ENCODE measurements at places on chromosomes 6 and 20.

DNA sequence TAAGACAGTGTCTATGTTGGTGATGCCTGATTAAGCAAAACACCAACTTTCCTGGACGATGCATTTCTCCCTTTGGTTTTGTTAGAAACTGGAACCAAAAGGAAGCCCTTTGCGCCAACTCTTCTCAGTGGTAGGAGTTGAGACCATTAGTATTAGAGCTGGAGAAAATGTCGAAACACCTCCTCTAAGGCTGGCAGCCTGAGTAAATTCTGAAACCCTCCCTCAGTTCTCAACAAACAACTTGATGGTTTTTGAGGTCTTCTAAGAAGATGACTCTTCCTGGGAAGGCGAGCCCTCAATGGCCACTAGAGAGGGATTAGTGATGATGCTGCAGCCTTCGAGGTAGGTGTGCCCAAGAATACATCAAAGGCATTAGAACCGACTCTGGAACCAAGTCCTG lies 78.4 kb upstream of the CCN6 start:
- DNase-seq, result no peak

DNA sequence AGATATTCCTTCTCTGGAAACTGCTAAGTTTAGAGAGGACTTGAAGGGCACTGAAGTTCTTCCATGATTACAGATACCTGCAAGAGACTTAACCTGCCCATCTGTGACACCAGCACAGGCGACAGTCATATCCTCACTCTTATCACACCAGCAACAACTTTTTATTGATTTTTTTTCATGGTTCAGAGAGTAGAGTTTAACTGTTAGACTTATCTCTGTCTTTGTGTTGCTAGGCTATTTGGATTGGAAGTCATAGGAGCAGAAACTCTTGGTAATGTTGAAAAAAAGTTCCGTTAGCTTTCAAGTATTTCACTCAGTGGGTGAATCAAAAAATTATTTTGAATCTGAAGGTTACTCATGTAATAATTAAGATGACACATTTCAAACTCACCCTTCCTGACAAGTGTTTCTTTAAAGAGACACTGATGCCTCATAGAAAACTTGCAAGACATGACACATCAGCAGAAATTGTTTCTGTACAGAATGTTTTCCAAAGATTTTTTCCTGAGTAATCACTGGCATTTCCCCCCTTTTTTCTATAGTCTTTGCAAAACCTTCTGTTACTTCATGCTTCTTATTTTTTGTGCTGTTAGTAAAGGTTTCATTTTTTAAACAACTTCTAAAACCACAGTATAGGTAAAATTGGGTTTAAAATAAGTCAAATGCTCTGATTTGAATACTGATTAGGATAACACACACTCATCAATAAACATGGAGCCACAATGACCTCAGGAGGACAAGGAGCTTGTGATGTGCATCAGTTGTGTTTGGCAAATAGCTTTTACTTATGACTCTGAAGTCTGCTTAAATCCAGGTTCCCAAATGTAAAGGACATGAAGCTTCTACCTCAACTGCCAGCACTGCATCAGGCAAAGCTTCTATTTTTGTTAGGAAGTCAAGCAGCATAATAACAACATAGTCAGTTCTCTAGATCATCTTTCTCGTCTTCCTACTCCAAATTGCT lies 252.9 kb upstream of the MAN1A1 start:
- no peak for DNase-seq

DNA sequence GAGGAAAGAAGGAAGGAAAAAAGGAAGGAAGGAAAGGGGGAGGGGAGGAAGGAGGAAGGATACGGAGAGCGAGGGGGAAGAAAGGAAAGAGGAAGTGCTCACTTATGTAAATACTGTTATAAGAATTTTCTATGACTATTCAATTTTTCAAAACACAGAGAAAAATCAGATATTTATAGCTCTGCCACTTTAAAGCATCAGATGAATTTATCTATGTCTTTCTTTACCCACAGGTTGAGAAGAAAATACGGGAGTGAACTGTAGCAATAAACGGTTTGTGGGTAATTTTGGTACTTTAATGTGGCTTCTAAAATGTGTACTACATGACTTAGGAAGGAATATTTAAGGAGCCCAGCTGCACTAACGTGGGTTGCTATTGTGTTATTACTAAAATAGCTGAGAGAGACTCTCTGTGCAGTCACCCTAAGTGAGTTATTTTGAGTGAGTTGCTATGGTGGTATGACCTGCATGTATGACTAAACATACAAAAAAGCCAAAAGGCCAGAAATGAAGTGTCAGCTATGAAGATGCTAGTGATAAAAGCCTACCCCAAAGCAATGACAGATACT lies 225.5 kb downstream of the SOD2 start:
- no peak for DNase-seq

GRCh38 chr6:130189531-130190397 lies 33.0 kb downstream of the SAMD3 start:
- no peak for DNase-seq

- DNase-seq, result no peak
Measured at GRCh38 chr6:127202676-127203075, 64.0 kb upstream of the RNF146 start.

GRCh38 chr20:19448632-19449031 lies 236.2 kb downstream of the SLC24A3 start:
- no peak for DNase-seq

DNA sequence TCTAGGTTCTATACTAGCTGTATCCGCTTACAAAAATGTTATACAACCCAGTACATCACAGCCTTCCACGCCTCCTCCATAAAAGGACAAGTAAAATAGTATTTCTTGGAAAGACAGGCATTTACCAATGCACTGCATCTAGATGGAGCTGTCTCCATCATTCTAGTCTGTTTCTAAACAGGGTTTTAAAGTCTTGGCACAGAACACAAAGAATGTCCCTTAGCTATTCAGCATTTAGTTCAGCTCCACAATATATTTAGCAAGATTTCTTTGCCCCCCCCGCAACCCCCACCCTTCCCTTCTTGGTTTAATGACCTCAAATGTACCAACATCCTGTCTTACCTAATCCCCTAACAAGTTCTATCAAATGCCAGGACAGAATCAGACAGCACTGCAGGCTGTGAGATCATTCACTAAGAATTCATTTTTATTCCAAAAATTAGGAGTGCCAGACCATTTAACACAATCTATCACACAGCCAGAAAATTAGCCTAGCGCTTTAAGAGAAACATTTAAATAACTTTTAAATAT lies 198.6 kb downstream of the BACH2 start:
- DNase-seq, result no peak

GRCh38 chr6:45442716-45443115 lies 65.0 kb upstream of the SUPT3H start:
- DNase-seq, result no peak

DNA sequence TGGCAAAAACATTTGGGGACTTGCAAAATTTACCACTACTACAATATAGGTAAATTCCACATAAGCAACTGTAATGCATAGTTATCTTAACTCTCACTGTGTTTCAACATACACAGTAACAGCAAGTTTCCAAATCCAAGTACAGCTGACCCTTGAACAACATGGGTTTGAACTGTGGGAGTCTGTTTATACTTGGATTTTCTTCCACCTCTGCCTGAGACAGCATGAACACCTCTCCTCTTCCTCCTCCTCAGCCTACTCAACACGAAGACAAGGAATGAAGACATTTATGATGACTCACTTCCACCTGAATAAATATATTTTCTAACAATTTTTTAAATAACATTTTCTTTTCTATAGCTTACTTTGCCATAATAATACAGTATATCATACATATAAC lies 25.6 kb downstream of the MAN1A1 start:
- no peak for DNase-seq

GRCh38 chr6:50096296-50096695 lies 46.6 kb upstream of the DEFB112 start:
- no peak for DNase-seq

DNA sequence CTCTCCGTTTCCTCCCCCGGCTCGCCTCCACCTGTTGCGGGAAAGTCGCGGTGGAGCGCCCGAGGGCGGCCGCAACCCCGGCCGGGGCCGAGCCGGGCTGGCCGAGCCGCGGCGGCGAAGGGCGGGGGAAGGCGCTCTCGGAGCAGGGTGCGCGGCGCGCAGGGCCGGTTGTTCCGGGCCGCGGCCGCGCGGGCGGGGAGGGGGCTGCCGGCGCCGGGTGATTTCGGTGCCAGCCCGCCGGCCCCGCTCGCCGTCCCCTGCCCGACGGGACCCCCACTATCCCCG lies 235 bp downstream of the MAP7 start:
- no peak for DNase-seq

- DNase-seq, result no peak
Measured at GRCh38 chr6:53939830-53940229, 145.0 kb downstream of the LRRC1 start.

DNA sequence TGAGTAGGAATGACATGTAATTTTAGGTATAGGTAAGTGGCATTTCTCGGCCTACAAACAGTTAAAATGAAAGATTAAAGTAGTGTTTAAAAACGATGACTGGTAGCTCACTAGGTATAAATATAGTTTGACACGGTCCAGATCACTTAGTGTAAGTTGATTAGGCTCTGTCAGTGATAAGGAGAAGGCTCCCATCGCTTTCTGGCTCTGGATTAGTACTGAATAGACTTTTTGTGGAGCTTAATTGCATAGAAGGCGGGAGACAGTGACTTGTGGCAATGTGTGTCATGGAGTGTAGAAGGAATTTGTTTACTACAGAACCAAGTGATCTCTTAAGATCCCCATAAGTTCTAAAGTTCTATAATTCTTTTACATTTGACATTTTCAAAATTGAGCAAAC lies 6.7 kb downstream of the PYGB start:
- DNase-seq, result no peak

- DNase-seq, result no peak
Measured at GRCh38 chr6:16352258-16352635, 113.9 kb downstream of the GMPR start.

- no peak for DNase-seq
Measured at GRCh38 chr6:105781248-105781647, 304.9 kb upstream of the PRDM1 start.

DNA sequence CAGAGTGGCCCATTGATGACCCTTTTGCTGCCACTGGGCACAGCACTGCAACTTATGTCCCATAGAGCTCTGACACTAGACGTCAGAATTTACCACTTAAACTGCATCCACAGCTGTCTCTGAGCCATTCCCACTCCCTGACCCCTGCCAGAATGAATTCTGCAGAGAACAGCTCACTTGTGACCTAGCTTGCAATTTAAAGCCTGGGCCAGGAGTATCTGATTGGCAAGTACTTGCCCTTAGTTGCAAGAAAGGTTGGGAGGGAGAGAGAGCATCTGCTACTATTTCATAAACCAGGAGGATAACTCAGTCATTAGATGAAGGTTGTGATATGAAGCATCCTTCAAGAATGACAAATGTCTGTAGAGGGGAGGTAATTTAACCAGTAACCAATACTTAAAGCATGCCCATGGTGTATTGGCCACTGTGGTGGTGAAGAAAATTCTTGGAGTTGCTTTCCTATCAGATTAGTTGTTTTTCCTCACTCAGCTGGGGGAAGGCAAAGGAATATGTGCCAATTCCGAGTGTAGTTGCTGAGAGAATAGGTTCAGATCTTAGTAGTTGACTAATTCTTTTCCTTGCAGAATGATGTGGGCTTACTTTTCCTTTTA lies 46.5 kb downstream of the IL22RA2 start:
- DNase-seq, result no peak

DNA sequence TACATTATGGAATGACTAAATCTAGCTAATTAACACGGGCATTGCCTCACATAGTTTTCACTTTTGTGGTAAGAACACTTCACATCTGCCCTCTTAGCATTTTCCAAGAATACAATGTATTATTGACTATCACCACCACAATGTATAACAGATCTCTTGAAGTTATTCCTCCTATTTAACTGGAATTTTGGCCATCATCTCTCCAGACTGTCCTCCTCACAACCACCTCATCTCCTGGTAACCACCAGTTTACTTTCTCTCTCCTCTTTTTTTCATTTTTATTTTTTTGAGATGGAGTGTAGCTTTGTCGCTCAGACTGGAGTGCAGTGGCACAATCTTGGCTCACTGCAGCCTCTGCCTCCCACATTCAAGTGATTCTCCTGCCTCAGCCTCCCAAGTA lies 8.2 kb upstream of the SHLD1 start:
- no peak for DNase-seq

DNA sequence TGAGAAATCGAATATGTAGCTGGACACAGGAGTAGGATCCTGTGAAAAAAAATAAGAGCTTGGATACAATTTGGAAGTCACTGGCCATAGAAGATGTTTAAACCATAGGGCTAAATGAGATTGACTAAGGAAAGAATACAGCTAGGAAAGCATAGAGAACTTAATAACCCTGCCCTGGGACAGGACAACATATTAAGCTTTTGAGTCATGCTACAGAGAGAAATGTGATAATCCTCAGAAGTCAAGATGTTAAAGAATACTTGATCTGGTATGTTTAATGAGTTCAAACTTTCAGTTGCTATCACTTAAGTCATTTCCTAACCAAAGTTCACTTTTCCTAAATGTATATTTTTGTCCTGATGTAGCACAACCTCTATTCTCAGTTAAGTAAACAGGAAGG lies 154.6 kb upstream of the TSHZ2 start:
- DNase-seq, result no peak

DNA sequence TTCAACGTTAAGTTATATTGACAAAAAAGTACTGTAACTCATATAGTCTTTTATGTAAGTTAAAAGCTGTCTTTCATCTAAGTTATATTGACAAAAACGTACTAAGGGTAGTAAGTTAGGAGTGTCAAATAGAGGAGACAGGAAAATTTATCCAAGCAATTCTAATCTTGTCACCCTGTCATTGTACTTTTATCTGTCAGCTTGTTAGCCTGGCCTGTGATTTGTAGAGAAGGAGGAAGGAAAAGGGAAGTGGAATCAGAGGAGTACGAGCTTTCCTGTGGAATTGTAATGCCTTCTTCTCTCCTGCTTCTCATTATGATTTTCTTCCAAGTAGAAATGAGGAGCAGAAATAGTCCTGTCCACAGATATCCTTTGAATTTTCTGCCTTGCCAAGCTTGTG lies 18.8 kb downstream of the KCTD20 start:
- no peak for DNase-seq

GRCh38 chr6:71512256-71512655 lies 223.6 kb downstream of the OGFRL1 start:
- no peak for DNase-seq

DNA sequence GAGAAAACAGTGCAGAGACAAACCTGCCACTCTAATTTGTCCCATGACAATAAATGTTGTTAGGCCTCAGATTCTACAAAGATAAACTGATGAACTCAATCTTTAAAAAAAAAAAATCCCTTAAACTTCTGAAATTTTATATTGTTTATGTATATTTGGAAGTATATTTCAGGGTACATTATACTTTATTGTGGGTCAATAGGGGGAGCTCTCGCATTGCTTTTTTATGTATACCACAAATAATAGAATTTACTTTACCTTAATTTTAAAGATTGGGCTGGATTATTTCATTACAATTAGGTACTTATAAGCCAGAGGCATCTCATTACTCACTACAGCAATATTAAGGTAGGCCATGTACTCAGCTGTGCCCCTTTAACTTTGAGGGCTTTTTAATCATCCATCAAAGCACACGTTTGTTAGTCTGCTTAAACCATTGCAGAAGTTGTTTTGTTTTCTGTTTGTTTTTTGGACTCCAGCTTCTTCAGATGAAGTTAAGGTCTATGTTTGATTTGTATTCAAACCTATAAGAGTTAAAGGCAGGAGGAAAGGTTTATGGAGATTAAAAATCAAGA lies 56.3 kb upstream of the EYA4 start:
- DNase-seq, result no peak
